ENCODE measurements at places on chromosomes 16 and 17.

GRCh38 chr17:71098071-71098470 is 928.7 kb downstream of the KCNJ2 start:
- DNase-seq: no peak

GRCh38 chr17:28918295-28918694 is 15.4 kb upstream of the DHRS13 start:
- no peak for DNase-seq

GRCh38 chr17:30379303-30379902 is 676 bp downstream of the CPD start:
- no peak for DNase-seq

DNA sequence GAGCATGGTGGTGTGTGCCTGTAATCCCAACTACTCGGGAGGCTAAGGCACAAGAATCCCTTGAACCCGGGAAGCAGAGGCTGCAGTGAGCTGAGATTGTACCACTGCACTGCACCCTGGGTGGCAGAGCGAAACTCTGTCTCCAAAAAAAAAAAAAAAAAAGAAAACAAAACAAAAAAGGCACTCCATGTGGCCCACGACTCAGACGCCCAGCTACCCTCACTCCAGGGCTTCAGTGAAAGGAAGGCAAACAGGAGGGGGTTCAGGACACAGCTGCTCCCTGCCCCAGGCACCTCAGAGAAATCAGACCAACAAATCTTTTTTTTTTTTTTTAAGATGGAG is 91.7 kb downstream of the LITAF start:
- DNase-seq: no peak

GRCh38 chr16:86995456-86995855 is 321.7 kb downstream of the C16orf95 start:
- no peak for DNase-seq

DNA sequence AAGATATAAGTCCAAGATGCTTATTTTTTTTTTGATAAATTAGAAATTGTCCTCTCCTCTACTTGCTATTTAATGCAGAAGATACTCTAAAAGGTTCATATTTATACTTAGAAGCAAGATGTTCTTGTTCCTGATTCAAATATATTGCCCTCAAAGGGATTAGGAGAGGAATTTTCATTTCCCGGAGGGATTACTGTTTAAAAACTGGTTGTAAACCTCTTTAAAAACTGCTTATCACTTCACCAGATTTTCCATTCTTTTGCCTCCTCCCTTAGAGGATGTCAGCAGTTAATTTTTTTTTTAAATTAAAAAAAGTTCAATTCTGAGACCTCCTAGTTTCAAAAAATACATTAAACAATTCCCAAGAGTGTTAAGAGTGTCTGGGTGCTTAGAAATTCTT is 2.8 kb downstream of the TENT4B start:
- no peak for DNase-seq

DNA sequence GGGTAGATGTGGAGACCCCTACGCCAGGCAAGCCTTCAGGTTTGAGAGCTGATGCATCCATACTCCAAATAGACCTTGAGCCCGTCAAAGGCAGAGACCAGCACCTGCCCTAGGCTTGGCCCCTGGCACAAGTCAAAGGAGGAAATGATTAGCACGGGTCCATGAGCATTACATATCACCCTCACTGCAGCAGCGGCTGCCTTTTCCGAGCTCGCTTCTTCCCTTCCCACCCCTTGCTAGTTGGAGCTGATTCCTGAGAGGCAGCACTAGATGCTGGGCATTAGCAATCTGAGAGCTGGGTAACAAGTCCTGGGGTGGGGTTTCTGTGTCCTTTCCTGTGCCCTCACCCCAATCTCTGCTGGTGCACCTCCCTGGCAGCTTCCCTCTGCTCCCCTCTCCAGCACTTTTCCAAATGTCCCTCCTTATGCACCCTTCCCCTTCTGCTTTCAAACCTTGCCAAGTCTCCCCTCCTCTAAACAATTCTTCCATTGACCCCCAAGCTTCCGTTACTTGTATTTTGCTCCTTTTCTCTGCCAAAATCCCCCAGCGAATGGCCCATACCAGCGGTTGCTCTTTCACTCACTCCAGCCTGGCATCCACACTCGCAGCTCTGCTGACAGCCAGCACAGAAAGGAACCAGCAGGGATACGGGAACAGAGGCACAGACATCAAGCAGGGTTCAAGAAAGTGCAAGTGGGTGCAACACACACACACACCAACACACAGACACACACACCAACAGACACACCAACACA is 3.0 kb downstream of the CDRT4 start:
- no peak for DNase-seq

DNA sequence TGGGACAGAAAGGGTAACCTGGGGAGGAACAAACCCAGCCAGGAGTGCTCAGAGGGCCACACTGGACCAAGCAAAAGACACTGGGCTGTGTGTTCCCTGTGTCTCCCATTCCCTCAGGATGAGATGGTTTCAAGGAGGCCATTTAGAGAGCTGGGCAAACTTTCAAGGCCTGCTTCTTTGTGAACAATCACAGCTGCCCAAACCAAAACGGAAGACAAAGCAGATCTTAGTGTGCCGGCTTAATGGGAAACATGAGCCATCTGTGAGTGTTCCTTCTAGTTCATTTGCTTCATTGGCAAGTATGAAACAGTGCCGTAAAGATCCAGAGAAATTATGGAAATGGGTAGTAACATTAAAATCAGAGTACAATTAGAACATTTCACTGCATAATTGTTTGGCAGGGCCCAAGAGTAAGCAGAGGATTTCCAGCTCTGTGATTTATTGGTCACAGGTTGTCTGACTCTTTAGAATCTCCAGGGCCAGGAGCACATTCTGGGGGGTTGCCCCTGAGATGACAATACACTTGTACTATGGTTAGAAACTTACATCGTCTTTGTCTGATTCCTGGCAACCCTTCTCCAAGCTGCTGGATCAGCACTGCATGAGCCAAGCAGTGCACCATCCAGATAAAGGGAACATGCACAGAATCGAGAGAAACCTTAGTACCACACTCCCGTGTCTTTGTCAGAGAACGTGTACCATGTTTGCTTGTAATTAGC is 412.1 kb downstream of the RBFOX1 start:
- no peak for DNase-seq

GRCh38 chr16:70444249-70445063 is 5.6 kb upstream of the ST3GAL2 start:
- no peak for DNase-seq
